GM18507 (cell line): ENCODE measurements at places on chromosomes 1 and 21.

DNA sequence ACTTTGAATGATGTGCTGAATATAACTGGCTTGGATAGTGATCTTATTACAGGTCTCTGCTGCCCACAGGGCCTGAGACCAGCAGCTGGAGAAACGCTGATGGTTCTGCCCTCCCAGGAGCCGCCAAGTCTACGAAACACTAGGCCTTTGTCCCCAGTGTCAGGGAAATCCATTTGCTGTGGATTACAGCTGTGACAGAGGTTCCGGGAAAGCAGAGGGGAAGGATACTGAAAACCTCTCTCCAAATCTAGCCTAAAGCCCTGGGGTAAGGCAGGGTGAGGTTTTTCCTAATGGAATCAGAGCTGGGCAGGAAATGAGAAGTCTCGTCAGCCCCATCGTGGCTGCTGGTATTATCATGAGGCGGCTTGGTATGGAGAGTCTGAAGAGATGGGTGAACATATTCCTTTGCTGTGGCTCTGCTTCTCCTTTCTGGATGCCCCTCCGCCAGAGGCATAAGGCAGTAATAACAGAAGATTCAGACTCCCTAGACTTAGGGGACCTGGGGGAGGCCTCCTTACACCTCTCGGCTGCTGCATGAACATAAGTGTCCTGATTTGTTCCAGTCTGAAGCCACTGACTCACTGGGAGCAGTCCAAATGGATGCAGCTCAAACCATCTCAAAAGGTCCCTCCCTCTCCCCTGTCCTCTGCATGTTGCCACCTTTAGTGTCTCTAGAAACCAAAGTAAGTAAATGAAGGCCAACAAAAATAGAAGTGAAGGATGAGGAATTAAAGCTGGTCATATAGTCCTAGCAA is 48.1 kb downstream of the PHC2 start:
- no peak for DNase-seq

- no peak for DNase-seq
These were observed 5.1 kb upstream of the NEK7 start for GRCh38 chr1:198151688-198152087.

DNA sequence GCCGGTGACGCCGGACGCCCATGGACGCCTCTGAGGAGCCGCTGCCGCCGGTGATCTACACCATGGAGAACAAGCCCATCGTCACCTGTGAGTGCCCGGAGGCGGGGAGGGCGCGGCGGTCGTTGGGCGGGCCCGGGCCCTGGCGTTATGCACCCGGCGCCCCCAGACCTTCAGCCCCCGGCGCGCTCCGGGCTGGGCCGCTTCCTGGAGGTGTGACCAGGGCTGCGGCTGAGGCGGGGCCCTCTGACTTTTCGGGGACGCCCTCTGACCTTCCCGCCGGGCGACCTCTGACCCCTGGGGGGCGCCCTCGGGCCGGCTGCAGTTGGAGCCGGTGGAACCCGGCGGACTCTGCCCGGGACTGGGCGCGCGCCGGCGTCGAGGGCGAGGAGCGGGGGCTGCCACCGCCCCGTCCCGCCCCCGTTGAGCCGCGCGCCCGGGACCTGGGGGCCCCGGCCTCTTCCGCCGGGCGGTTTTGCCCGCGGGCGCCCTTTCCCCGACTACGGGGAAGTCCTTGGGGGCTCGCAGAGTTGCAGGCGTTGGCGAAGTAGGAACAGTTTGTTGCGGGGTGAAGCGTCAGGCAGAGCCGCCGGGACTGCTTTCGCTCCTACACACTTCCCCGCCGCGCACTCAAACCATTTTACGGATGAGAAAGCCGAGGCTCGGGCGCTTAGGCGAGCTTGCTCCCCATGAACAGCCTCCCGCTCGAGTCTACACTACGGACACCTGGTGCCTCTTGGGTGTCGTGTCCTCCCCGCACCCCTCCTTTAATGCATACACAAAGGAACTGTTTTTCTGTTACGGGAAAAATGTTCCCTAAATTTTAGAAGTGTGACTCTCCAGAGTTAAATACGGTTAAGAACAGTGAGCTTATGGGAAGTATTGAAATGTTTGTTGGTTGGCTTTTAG is 618 bp downstream of the TRAPPC10 start:
- peak; percentile 78 for DNase-seq

DNA sequence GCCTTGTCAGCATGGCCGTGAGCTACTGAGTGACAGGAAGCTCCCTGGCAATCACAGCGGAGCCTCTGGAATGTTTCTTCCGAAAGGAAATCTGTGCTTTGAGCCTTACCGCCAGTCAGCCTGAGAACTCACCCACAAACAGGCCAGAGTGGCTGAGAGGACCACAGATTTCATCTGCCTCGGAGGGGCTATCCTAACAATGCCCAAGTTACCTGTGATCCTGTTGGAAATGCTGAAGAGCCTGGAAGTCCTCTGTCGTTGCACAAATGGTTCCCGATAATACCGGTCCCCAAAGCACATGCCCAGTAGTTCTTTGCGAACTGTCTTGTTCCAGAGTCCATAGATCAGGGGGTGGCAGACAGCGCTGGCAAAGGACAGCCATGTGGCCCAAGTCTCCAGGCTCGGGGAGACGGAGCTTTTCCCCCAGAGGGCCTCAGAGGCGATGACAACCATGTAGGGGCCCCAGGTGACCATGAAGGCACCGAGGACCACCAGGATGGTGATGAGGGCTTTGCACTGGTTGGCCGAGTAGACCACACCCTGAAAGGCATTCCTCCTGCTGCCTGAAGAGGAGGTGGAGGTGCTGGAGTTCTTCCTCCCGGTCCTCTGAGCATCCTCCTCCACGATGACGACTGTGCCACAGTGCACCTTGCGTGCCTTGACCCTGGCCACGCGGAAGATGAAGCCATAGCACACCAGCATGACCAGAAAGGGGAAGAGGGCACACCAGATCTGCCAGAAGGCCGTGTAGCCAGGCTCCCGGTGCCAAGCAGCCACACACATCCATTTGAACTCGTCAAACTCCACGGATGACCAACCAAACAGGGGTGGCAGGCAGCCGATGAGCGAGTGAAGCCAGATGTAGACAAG is 40.2 kb downstream of the GPR161 start:
- DNase-seq, result no peak

- no peak for DNase-seq
These were observed 44.8 kb upstream of the KAZN start for GRCh38 chr1:14553711-14554110.

DNA sequence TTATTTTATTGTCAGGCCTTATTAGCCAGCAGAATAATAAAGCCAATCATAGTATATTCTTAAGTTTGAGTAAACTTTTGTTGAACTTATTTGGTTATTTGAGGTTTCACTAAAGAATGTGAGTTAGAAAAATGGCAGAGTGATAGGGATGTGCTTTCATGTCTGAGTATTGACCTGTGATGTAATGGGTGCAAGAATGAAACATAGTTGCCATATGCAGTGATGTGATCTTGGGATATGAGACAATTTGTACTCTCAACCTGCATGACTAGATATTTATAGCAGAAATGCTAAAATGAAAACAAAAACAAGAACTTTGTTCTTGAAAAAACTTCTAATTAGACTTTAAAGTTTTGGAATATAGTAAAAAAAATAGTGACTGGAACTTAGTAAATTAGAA is 97.9 kb downstream of the DISP1 start:
- DNase-seq, result no peak

- no peak for DNase-seq
These were observed 3.2 kb upstream of the TTLL10 start for GRCh38 chr1:1170215-1171091.

DNA sequence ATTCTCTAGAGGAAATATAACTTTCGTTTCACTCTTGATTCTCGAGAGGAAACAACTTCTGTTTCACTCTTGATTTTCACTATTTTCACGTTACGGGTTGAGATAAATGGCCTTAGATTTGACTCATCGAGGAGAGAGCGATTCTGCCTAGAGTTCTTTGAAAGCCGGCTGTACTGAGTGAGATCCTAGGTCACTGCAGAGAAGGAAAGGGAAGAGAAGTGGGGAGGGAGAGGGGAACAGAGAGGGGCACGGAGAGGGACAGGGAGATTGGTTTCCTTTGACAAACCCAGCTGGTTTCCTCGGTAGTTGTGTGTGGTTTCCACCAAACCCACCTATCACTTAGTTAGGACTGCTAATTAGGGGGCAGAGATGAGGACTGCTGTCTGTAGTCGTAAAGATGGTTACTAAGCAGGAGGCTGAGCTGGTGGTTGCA is 21.6 kb upstream of the GPR137B start:
- no peak for DNase-seq

DNA sequence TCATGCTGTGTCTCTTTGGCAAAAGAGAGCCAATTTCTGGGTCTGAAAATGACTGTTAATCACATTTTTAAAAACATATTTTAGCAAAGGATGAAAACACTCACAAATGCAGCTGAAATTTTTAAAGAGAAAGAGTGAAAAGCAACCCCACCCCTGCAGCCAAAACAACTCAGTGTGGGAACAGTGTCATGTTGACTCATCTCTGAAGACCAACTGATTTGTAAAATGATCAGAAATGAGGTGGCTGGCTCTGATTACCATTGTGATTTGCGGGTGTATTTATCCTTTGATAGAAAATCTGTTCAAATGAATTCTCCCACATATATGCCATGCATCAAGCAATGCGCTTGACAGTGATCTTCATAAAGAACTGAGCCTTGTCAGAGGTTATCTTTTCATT is 287.0 kb upstream of the ESRRG start:
- no peak for DNase-seq

GRCh38 chr1:77378723-77379535 is 97.1 kb downstream of the AK5 start:
- DNase-seq, result no peak

DNA sequence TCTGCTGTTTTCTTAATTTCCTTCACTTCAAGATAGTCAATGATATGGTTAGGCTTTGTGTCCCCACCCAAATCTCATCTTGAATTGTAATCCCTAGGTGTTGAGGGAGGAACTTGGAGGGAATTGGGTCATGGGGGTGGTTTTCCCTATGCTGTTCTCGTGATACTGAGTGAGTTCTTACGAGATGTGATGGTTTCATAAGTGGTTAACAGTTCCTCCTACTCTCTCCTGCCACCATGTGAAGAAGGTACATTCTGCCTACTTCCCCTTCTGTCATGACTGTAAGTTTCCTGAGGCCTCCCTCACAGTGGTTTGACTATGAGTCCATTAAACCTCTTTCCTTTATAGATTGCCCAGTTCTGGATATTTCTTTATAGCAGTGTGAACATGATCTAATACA is 74.0 kb upstream of the SAMSN1 start:
- DNase-seq, result no peak

GRCh38 chr1:245477941-245478340 is 323.2 kb downstream of the KIF26B start:
- no peak for DNase-seq

GRCh38 chr1:50665413-50665812 is 242.2 kb upstream of the DMRTA2 start:
- no peak for DNase-seq

DNA sequence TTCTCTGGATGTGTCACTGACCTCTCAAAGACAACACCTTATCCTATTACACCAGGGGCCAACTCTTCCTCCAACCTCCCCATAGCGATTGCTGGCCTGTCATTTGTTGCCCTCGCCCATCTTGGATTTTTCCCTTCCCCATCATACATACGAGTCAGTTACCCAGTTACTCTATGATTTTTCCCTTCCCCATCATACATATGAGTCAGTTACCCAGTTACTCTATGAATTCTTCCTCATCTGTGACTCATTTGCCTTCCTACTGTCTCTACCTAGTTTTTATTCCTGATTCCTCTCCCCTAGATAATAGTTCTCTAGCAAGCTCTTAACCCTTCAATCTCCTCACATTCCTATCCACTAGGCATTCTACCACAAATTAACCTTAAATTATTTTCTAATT is 178.8 kb downstream of the NR5A2 start:
- no peak for DNase-seq

GRCh38 chr1:209587789-209588188 is 4.3 kb downstream of the CAMK1G start:
- no peak for DNase-seq

- no peak for DNase-seq
These were observed 8.5 kb downstream of the MYOM3 start for GRCh38 chr1:24103408-24103807.

- DNase-seq, result no peak
These were observed 3.8 kb upstream of the AADACL3 start for GRCh38 chr1:12712076-12712475.

GRCh38 chr21:35342440-35342839 is 293.3 kb upstream of the RUNX1 start:
- DNase-seq, result peak; percentile 33

- DNase-seq, result no peak
These were observed 691.4 kb upstream of the NCAM2 start for GRCh38 chr21:20306836-20307235.

DNA sequence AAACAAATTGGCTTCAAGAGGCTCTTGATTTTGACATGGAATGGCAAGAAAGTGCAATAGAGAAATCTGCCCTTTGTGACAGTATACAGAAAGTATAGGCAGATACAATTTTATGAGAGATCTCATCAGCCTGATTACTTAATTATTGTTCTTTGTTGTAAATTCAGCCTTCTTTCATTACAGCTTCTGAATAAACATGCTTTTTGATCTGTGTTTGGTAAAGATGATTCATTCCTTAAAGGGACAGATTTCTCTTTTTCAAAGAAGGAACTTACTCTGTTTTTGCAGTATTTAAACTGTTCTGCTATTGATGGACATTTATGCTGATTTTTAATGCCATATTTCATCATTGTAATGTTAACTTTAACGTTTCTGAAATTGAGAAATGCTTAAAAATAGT is 13.7 kb upstream of the MPC2 start:
- no peak for DNase-seq

GRCh38 chr1:212514782-212515181 is 82.1 kb downstream of the NENF start:
- no peak for DNase-seq

DNA sequence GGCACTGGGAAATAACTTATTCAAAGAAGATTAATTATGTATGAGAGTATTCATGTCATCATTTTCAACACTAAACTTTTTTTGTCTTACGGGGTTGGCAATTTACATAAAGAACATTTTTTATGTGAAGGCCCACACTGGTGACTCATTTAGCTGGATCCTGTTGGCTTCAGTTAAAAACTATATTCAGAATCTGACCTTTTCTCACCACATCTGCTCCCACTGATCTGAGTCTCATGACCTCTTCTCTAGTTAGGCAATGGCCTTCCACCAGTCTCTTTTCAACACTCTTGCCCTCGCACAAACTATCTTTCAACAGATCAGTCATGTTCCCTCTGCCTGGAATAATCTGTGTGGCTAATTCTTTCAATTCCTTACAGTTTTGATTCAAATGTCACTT is 53.4 kb downstream of the TMPRSS15 start:
- no peak for DNase-seq

DNA sequence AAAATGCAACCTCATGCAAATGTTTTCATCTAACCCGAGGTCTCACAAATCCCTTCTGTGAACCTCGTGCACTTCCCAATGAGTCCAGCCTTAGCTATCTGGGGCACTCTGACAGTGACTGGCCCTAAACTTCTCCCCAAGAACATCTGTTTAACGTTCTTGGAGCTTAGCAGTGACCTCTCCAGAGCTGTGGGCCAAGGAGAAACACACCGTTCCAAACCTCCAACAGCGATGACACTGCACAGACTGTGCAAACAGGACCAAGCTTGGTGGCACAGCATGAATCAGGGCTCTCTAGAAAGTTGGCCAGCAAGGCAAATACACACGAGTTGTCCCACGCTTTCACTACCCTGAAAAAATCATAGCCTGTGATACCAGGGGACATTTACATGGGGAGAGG is 15.8 kb downstream of the BEND5 start:
- no peak for DNase-seq
